ENCODE measurements at places on chromosomes 11 and 22.
A peak's percentile ranks its signal among the peaks of the same experiment; 100 is the strongest.

GRCh38 chr11:44162662-44163061 is 67.2 kb downstream of the EXT2 start:
- no peak for DNase-seq

DNA sequence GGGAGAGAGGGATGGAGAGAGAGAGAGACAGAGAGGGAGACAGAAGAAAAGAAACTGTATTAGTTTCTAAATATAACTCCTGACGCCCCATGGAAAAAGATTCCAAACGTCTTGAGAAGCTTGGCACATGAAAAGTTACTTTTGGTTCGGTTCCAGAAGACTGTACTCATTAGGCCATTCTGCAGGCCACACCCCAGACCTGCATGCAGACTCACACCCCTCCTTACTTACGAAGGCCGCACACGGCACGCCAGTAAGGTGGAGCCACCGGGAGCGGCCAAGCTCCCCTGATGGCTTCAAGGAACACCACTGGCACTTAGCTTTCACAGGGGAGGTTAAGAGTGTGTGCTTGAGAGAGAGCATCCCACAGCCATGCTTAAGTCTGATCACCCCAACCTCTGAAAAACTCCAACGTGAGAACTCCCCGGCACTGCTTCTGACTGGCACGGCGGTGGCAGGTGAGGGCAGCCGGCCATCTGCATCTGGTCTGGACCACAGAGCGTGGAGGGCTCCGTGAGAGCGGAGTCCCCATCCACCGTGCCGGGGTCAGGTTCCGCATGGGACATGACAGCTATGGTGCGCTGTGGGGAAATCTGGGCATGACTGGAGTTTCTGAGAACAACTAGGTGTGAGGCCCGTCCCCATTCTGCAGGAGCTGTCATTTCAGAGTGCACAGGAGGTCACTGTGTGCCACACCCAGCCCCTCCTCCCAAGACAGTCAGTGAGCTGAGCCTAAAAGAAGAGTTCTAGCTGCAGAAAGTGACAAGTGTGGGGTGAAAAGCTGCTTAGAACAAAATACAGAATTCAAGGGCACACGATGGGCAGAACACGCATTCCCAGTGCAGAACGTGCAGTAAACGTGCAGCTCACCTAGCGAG is 62.4 kb downstream of the MYH9 start:
- DNase-seq = no peak

GRCh38 chr11:134670961-134671370 is 258.9 kb upstream of the B3GAT1 start:
- no peak for DNase-seq

DNA sequence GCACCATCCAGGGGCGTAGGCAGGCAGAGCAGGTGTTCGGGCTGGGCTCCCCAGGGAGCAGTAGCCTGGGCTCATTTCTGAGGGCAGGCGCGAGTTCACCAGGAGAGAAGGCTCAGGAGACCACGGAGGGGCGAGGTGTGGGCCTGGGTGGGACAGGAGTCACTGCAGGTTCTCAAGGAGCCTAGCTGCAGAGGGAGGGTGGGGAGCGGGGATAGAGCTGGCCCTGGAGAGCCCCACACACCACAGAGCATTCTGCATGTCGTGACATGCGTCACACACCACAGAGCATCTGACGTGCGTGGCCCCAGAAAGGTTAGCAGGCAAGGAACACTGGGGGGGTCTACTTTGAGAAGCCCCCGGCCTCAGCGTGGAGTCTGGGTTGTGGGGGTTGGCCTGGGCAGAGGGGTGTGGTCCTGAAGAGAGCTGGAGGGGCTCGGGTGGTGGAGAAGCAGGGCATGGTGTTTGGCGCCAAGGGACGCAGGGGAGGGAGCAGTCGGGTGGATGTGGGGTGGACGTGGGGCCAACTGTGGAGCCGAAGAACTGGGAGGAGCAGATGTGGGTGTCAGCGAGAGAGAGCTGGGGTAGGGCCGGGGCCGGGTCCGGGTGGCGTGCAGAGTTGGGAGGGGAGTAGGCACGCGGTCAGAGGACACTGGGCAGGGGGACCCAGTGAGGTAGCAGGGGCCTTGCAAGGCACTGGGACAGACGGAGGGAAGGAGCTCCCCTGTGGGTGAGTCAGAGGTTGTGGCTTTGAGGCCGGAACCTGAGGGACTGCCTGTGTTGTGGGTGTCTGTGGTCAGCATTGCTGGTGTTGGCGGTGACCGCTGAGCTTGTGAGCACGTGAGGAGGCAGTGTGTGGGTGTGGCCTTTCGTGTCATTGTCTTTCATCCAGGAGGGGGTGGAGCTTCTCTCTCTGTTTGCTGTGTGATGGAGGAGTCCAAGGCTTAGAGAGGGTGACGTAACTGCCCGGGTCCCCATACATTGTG is 25.5 kb downstream of the CTTN start:
- peak; percentile 43 for DNase-seq

DNA sequence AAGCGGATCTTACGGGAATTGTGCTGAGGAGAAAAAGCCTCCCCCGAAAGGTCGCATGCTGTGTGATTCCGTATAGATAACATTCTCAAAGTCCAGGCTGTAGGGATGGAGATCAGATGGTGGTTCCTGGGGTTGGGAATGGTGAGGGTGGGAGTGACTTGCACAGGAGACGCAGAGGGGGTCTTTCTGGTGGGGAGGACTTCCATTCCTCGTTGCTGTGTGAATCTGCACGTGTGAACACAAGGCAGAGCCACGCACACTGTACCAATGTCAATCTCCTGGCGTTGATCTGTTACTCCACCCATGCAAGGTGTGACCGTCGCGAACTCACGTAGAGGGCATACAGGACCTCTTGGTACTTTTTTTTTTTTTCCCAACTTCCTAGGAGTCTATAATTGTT is 59.0 kb upstream of the KCNQ1OT1 start:
- DNase-seq = no peak

- DNase-seq = no peak
These were observed 950 bp upstream of the ACER3 start for GRCh38 chr11:76859708-76860227.

- no peak for DNase-seq
These were observed 136.6 kb downstream of the ELP4 start for GRCh38 chr11:31646216-31646615.

- no peak for DNase-seq
These were observed 32.6 kb downstream of the NFAM1 start for GRCh38 chr22:42399315-42400271.

DNA sequence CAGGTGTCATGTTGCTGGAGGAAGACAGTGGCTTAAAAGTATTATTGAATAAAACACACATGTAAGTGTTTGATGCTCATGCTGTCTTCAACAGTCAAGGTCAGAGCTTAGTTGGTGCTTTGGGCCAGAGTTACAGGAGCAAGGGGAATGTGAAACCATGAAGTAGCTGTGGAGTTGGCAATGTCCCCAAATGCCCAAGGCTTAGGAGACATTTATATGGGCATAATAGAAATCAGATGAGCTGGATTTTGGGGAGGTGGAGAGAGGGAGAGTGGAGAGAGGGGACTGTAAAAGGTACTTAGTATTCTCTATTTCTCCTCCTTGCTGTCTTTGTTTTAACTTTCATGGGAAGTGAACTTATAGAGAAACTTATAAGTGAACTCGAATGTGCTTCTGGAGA is 407.8 kb downstream of the ETS1 start:
- DNase-seq = no peak

- DNase-seq = no peak
These were observed 28.0 kb upstream of the RRAS2 start for GRCh38 chr11:14386895-14387480.

All from activated CD8-positive, alpha-beta T cell treated with anti-CD3 and anti-CD28 coated beads, Interleukin-2, amount 10 ng/mL, durations not matched to agents 7 days and 5 days (primary cell).